ENCODE measurements at places on chromosomes 2 and 18.

DNA sequence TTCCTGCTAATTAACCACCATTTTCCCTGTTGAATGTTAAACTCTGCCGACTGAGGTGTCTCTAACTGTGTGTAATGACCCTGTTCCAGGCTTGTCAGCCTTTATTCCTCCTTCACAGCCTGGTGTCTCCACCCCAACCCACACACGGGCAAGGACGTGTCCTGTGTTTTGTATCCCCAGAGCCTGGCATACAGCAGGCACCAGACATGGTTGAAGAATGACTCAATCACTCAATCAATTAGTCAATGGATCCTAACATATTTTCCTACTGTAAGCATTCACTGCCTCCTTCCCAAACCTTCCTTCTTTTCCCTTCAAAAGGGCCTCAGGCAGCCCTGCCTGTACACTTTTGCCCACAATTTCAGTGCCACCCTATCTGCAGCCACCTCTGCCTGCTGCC, 2.7 kb upstream of the TNS1 start:
- DNase-seq, result no peak

DNA sequence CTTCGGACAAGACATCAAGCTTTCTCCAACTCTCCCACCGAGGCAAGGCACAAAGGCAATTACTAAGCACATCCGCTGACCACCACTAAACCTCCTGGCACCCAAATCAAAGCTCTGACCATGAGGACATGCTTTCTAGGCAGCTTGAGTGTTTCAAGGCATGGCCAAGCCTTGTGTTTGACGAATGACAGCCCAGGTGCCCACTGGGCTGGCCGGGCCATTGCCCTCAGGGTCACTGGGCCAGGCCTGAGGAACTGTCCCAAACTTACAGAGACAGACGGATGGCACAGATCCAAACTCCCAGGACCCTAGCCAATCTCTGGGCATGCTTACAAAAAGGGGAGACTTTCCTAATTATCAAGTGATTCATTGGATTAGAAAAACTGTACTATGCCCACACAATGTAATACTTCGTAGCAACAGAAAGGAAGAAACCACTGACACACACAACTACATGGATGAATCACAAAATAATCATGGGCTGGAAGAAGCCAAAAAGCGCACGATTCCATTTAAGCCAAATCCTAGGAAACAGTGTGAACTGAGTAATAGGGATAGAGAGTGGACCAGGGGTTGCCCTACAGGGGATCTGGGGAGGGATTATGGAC, 20.2 kb downstream of the CRACDL start:
- DNase-seq, result no peak

DNA sequence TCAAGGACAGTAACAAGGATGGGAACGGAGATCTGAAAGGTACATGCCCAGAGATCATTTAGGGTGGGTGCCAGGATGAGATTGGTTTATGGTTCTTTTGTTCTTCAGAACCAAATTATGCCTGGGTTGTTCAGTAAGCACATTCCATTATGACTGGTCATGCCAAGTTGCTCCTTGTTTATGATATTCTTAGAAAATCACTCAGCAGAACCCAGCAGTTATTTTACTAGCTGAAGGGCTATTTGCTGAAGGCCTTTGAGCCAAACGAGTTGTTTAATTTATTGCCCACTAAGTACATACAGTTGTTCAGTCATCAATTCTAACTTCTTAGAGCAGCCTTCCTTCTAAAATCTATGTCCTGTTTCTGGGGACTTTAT, 635 bp downstream of the SLC3A1 start:
- DNase-seq, result no peak

DNA sequence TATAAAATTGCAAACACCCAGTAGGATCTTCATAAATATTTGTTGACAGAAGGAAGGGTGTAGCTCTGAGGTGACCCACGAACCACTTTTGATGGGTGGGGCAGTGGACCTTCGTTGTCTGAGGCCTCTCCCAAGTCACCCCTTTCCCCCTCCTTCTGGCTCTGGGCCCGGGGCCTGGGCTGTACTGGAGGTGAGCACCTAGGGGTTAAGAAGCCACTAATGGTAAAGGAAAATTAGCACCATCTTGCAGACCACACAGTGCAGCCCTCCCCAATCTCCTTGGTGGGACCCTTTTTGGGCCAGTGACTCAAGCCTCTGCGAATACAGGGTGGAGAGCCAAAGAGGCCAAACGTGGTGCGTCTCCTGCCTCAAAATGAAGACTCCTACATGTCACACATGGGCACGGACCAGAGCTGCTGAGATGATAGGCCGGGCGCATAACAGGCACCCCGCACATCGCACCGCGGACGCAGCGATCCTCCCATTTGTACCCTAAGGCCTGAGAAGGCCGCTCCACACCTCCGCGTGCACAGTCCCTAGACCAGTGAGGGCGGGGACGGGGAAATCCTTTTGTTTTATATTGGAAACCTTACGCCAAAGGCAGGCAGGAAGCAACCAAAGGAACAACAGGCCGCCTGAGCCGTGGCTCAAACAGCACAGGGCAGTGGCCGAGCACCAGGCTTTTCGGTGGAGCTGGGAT, 31.9 kb upstream of the ATP6V1B1 start:
- DNase-seq, result no peak

- no peak for DNase-seq
These were observed 323.2 kb downstream of the CYP26B1 start for GRCh38 chr2:71824436-71824835.

- DNase-seq, result no peak
These were observed 42.1 kb upstream of the SERTAD2 start for GRCh38 chr2:64695721-64696261.

- DNase-seq, result no peak
These were observed 239.1 kb downstream of the KCNS3 start for GRCh38 chr2:18117592-18117991.

DNA sequence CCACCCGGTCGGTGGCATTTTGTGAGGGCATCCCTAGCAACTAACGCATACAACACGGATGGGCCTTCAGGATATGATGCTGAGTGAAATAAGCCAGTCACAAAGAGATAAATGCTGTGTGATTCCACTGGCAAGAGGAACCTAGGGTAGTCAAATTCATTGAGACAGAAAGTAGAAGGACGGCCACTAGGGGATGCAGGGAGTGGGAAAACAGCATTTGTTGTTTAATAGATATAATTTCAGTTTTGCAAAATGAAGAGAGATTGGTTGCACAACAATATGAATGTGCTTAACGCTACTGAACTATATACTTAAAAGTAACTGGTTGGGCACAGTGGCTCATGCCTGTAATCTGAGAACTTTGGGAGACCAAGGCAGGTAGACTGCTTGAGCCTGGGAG, 112.9 kb downstream of the AFF3 start:
- no peak for DNase-seq

Measured in GF-D8 (cell line).